D341Med (cell line): ENCODE measurements at places on chromosomes 11 and 22.
A peak's percentile ranks its signal among the peaks of the same experiment; 100 is the strongest.

GRCh38 chr22:35505399-35506258, 35.0 kb upstream of the RASD2 start:
- DNase-seq: no peak

DNA sequence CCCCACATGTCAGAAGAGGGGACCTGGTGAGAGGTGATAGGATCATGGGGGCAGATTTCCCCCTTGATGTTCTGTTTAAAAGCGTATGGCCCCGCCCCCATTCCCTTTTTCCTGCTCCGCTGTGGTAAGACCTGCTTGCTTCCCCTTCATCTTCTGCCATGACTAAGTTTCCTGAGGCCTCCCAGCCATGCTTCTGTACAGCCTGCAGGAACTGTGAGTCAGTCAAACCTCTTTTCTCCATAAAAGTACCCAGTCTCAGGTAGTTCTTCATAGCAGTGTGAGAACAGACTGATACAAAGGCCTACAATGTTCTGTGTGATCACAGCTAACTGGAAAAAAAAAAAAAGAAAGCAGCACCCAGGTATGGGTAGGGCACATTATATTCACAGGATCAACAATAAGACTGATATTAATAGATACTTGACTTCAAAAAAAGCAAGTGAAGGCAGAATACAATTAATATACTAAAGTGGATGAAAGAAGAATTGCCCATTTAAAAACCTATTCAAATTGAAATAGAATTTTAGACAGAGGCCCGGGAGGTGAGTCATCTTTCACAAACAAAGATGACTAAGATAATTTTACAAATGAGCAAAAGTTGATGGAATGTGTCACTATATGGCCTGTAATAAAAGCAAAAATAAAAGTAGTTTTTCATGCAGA, 1.7 kb upstream of the OR52K1 start:
- DNase-seq: no peak

GRCh38 chr11:15146271-15147003, 31.7 kb downstream of the INSC start:
- no peak for DNase-seq

- no peak for DNase-seq
Measured at GRCh38 chr11:8873741-8874405, 37.1 kb upstream of the AKIP1 start.

- DNase-seq: no peak
Measured at GRCh38 chr11:92384802-92385201, 160.2 kb downstream of the FAT3 start.

- no peak for DNase-seq
Measured at GRCh38 chr11:30527566-30527965, 58.6 kb downstream of the MPPED2 start.

- DNase-seq: no peak
Measured at GRCh38 chr22:32558681-32559355, 84.2 kb downstream of the FBXO7 start.

DNA sequence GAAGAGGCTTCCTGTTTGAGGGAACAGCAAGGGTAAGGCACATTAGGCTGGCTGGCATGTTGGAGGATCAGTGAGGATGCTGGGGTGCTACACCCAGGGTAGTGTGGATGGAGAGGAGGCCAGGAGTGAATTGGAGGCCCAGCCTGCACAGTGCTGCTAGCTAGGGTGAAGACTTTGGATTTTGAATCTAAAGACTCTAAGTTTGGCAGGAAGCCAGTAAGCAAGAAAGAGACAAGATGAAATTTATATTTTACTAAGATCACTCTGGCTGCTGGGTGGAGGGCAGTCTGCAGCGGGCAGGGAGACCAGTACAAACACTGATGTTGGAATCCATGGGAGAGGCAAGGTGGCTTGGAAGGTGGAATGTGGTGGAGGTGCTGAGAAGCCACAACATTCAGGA, 43.6 kb downstream of the TSPAN18 start:
- DNase-seq: no peak

DNA sequence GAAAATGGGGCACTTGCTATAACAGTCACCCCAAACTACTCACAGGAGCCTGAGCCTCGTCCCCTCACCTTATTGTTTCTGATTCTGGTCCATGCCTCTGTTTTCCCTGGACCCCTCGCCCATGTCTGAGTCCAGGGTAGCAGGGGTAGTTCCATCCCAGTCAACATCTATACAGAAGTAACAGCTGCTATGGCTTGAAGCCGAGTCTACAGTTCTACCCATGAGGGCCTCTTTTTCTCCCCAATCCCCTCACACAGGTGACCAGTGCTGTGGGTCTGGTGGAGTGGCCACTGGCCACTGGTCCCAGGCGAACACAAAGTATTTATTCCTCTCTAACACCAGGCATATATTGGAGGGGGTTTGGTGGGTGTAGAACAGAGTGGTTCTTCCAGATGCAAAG, 116.4 kb downstream of the ZNF280B start:
- no peak for DNase-seq

DNA sequence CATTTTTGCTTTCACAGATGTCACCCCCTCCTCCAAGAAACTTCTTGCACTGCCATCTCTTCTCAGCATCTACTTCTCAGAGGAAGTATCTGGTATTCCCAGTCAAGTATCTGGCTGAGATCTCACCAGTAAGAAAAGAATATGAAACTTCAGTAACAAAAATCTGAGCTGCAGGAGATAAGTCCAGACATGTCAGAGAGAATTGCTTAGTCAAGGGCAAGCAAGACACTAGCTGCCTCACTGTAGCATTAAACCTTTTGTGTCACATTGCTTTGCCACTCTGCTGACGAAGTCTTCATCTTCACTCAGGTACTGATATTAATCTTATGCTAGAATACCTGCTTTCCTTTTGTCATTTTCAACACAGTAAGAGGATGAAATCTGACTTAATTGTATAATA, 70.6 kb upstream of the ZC3H12C start:
- DNase-seq: no peak

DNA sequence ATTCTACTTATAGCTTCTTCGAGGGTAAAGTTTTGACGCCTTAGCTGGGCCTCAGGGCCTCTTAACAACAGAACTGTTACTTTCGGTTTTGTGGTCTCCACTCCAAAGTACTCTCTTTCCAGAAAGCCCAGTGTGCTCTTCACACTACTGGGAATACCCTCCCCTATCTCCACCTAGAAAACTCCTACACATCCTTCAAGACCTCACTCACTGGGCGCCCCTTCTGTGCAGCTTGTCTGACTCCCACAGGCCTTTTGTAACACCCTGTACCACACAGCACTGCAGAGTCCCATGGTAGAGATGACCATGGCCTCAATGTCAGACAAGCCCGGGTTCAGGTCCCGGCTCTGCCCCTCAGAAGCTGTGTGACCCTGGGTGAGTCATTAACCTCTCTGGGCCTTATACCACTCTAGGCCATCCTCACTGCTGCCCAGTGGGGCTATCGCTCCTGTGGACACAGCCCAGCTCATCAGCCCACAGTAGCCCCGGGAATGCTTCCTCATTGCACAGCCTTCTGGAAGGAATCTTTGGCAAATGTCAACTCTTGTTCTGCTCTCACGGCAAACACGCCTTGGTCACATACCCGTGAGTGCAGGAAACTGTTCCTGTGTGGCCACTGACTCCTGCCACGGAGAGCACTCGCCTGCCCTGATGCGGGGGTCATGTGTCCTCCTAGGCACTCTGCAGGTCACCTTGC, 51.4 kb downstream of the SHISAL1 start:
- no peak for DNase-seq

DNA sequence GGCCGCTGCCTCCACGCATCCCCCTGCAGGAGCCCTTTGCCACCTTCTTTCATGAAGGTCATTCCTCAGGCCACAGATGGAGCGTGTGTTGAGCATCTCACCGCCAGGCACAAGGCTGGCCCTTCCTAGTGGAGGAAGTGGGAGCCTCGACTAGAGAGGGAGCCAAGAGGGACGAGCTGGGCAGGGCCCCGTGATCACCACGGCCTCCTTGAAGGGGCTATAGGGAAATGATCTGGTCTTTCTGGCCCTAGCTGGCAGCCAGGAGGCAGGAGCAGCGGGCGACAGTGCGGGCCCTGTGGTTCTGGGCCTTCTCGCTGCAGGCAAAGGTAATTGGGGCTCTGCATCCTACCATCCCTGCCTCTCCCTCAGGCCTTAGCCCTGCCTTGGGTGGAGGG, 49.1 kb downstream of the PISD start:
- DNase-seq: no peak

DNA sequence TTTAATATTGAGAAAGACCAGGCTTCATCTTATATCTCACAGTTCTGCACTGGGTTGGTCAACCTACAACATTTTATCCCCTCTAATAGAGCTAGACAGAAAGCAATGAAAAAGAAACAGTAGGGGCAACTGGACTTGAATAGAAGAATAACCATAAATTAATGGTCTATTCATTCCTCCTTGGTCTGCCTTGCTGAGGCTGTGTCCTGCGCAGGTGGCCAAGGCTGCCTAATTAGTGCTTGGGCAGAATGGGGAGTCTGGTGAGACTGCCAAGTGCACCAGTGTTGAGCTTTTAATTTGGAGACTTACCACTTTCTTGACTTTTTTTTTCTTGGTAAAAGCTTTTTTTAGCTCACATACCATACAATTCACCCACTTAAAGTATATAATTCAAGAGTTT, 35.0 kb upstream of the SPON1 start:
- no peak for DNase-seq

DNA sequence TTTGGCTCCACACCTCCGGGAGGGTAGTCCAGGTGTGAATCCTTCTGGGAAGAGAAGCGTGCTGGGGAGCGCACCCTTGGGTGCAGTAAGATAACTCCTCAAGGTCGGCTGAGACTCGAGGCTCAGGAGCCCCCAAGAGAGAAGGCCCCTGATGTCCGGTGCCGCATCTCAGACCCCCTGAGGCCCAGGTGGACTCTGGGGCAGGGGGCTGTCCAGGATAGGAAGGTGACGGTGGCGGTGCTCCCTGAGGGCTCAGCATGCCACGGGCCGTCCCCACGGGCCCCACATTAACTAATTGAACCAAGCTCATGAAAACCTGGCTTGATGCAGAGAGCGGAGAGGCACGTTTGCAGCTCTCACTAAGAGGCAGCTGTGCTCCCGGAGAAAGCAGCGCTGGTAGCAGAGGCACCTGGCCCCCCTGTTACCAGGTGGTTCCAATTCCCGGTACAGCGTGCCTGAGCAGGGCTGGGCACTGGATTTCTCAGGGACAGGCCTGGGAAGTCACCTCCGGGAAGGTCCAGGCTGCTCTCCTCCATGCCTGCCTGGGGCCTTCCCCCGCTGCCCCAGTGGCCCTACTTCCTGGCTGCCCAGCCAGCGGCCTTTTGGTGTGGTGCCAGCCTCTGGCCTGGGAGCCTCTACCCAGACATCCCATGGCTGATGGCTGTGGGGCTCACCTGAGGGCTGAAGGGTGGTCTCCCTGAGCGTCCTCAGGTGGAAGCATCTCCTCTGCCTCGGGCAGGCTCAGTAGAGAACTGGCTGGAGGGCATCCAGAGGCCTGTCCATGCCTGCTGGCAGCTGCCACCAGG, 1.1 kb downstream of the KCNQ1 start:
- no peak for DNase-seq

DNA sequence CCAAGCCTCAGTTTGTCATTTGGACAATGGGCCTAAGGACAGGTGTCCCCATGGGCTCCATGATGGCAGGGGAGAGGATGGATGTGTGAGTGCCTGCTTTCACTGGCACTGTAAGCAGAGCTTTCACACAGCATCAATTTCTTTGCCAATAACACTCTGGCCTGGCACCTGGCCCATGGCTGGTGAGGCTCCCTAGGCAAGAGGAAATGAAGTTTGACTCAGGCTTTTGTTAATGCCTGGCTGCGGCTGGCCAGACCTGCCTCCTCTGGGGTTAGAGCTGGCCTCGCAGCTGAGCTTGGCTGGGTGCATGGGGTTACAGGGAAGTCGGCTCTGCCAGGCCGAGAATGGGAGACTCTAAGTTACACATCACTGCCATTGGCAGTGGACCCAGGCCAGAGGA, 30.0 kb upstream of the SEZ6L start:
- DNase-seq: no peak

- DNase-seq: no peak
Measured at GRCh38 chr11:76107971-76108370, 98.3 kb downstream of the WNT11 start.

DNA sequence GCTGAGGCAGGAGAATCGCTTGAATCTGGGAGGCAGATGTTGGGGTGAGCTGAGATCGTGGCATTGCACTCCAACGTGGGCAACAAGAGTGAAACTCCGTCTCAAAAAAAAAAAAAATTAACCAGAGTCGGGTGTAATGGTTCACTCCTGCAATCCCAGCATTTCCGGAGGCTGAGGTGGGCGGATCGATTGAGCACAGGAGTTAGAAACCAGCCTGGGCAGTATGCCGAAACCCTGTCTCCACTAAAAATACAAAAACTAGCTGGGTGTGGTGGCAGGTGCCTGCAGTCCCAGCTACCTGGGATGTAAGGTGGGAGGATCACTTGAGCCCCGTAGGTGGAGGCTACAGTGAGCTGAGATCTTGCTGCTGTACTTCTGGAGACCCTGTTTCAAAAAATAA, 1.5 kb downstream of the RANGAP1 start:
- no peak for DNase-seq

DNA sequence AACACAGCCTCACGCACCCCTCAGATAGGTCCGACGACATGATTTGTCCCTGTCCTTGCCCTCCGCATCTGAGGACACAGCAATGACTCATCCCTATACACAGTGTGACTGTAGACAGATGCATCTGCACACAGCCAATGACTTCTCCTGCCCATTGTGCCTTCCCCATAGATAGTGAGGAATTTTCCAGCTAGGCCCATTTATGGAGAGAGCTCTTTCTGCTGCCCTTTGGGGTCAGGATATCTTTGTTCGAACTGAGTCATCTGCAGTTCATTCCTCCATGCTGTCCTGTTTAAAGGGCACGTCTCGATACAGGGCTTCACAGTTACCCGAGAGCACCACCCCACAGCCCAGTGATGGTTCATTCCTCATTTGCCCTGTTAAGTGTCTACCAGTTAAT, 96.7 kb downstream of the LARGE1 start:
- DNase-seq: no peak

DNA sequence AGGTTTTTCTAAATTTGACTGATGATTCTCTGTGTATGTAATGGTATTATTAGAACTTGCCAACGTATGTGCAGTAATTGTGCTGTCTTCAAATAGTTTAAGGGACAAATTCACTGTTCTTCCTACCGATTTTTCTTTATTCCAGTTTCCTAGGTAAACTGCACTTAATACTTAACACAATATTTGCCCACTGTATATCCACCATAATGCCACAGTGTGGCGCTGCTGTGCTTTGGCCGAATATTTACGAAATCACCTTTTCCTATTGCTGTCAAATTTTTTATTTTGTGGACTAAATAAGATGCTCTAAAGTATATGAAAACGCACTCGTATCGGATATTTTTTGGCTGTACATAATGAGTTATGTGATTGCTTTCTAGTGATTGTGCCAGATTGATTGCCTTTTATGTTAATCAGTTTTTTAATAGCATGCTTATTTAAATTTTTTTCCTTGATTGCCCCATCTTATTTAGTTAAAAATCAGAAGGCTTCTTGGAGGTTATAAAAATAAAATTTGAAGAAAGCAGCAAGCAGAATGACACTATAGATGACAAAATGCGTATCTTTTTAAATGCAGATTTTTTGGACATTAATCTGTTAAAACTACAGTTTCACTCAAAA, 10.5 kb downstream of the AASDHPPT start:
- DNase-seq: peak; percentile 35

- DNase-seq: no peak
Measured at GRCh38 chr22:24165673-24166072, 15.6 kb upstream of the SUSD2 start.

- DNase-seq: no peak
Measured at GRCh38 chr11:124274000-124274399, 17.8 kb downstream of the OR8G5 start.

- no peak for DNase-seq
Measured at GRCh38 chr11:133898770-133899115, 53.4 kb upstream of the SPATA19 start.
